ENCODE measurements at places on chromosomes 3 and 15.

- no peak for DNase-seq
These were observed 627.7 kb upstream of the AGTR1 start for GRCh38 chr3:148070041-148070440.

DNA sequence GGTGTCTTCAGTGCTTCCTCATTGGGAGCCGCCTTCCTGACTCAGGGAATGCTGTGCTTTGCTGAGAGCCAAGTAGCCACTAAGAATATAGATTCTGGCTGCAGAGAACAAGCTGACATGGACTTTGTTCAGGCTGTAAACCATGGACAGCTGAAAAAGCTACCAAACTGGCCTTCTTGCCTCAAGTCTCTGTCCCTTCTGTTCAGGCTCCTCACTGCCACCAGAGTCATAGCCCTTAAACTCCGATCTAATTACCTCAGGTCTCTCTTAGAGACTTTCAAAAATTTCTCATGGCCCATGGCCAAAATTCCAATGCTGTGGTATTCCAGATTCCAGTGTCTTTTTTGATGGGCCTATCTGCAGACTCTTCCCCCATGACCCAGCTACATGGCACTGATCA is 19.4 kb upstream of the PTX3 start:
- no peak for DNase-seq

GRCh38 chr3:19485267-19485666 is 337.0 kb downstream of the KCNH8 start:
- no peak for DNase-seq

GRCh38 chr3:11910971-11911531 is 64.4 kb upstream of the TAMM41 start:
- peak; percentile 26 for DNase-seq

DNA sequence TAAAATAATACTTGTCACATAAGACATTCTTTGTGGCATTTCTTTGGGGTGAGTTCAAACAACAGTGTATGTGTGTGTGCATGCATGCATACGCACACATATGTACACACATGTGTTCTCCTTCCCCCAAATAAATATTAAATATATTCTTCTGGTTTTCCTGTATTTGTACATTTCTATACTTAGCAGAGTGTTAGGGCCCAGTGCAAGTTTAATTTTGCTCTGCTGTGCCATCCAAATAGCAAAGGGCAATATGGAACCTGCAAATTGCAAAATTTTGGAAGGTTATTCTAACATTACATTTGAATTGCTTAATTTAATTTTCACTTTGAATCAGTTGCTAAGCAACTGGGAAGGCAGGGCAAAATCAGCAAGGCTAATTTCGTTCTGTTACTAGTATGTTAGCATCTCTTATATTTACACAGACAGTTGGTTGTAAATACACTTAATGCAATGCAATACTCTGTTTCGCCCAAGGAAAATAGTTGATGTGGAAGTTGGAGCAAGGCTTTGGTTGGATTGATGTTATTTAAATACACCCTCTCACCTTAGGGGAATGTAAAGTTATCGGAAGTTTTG is 130.4 kb downstream of the ITPR1 start:
- no peak for DNase-seq

- DNase-seq = peak; percentile 36
These were observed 101.7 kb upstream of the TPM1 start for GRCh38 chr15:62940755-62941361.

DNA sequence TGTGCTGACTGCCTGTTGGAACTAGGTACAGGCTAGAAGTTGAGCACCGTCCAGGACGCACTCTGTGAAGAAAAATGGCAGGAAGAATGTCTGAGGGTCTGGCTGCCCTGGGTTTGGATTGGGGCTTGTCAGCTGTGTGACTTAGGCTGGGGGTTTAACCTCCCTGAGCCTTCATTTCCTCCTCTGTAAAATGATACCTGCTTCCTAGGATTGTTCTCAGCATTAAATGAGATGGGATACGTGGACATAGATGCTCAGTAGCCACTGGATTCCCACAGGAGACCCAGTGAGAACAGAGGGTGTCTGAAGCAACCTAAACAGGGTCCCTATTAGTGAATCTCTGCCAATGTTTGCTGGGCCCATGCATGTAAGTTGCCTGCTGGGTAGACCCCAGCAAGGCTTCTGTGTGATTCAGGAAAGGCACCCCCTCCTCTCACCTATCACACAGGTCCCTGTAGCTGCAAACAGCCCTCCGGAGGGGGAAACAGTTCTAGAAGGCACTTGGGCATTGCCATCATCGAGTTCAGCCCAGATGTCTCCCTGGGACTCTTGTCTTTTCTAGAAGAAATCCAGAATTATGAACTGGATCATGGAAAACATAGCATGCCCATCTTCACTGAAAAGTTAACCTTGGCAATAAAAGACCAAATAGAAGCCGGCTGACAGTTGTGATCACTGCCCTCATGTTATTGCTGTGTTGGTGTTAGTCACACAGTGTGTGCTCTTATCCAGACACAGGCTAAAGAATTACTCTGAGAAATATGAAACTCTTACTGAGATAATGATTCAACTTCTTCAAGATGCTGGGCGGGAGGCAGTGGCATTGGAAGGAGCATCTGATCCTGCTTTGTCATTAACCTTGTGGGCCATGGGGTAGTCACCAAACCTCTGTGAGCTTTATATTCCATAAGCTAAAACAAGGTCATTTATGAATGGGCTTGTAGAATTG is 64.5 kb downstream of the SMAD6 start:
- no peak for DNase-seq

DNA sequence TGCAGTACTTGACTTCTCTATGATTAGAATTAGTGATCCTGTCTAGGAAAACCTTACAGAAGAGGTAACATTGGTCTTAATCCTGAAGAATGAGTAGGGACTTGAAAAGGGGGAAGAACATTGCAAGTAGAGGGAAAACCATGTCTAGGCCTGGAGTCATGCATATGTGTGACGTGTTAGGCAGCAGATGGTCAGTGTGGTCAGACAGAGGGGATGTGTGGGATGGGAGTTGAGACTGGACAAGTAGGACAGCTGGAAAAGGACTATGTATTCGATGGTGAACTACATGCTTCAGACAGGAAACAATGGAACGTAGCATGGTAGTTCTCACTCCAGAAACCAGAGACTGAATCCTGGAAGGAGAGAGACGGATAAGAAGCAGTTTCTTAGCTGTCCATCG is 235.6 kb upstream of the LRTM1 start:
- no peak for DNase-seq

DNA sequence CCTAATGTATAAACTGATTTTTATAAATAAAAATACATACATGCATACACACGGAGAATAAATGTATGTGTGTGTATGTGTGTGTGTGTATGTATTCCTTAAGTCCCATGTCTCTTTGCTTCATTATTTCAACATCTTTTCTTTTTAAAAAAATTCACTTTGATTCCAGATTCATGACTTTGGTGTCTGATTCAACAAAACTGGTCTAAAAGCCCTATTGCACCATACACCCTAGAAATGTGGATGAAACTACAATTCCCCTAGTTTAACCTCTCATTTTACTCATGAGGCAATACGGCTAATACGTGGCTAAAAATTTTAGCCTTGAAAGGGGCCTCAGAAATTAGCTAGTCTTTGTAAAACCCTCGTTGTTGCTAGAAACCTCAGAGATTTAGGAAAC is 228.1 kb downstream of the ADAMTS9 start:
- DNase-seq = no peak

DNA sequence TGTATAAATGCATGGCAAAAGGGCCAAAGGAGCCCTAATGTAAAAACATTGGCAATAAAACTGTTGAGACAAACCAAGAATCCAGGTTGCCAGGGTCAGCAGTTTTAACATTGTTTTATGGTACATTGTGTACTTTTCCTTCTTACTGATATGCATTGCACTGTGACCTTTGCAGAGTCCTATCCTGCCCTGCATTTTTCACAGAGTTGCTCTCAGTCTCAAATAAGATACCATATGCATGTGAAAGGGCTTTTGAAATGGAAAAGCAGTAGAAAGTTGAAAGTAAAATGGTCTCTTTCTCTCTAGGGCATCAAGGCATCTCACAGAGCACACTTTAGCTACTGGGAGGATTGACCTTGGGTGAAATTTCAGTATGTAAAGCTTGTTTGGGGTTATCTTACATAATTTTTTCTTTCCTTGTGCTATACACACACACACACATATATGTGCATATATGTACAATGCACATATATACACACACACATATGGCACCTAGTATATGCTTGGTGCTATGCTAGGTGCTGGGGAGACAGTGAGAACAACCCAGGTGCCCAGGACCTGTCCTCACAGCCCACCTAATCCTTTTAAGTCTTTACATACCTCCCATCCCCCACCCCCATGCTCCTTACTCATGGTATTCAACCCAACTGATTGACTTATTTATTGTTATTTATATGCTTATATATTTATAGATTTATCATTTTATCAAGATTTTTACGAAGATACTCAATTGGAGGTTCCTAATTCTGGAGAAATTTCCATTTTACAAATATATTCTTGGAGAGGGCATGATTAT is 1.2 kb upstream of the PPP2R3A start:
- no peak for DNase-seq

- no peak for DNase-seq
These were observed 140.6 kb upstream of the PRICKLE2 start for GRCh38 chr3:64365877-64366276.

DNA sequence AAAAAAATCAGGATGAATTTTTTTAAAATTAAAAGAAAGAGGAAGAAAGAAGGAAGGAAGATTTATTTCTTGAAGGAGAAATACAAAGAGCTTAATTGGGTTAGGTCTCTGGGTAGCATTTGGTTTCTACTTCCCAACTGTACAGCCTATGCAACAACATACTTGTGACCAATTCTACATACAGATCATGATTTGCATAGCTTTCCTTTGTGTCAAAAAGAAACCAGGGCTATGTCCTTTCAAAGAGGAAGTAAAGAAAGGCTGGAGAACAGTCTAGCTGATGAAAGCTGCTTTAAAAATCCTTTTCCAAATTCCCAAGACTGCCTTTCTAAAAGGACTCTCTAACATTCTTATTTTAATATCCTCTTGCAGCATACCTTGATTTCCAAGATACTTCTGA is 6.1 kb upstream of the HGD start:
- DNase-seq = no peak

- no peak for DNase-seq
These were observed 209.5 kb downstream of the EBLN2 start for GRCh38 chr3:73270839-73271483.

- DNase-seq = no peak
These were observed 858.5 kb upstream of the CFAP20DC start for GRCh38 chr3:59908280-59908679.

- no peak for DNase-seq
These were observed 152.3 kb downstream of the FBN1 start for GRCh38 chr15:48493084-48493762.

DNA sequence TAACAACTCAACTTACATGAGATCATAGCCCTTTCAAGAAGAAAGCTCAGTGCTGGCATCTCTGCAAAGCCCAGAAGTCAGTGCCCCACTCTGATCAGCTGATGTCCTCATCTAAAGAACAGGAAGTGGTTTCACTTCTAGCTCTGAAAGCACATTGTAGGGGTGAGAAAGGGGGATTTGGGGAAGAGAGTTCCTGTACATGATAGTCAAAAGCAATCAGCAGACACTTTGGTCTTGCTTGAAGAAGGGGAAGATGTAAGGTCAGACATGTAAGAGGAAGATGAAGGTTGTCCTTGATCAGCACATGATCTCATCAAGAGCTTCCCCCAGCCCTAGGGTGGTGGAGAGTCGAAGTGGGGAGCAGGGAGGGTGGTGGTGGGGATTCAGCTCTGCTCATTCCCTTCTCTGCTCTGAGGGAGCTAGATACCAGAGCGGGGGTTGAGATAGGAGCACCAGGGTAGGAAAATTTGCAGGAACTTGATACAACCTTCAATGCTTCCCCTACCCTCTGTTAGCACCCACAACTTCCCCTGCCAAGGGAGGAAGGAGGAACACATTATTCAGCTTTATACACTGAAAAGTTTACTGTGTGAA is 76.4 kb upstream of the ETV5 start:
- no peak for DNase-seq

DNA sequence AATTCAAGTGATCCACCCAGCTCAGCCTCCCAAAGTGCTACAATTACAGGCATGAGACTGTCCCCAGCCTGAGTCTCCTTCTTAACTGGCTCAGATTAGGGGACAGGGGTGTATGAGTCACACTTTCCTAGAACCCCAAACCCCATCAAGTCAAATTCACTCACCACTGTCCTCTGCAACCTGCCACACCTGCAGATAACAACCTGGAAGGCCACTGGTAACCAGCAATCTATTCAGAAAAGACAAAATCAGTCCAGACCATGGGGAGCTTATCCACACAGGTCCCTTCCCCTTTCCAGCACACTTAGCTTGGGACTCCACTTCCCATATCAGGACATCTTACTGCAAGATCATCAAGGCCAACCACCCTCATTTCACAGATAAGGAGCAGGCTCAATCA is 6.4 kb downstream of the WDR73 start:
- DNase-seq = no peak

GRCh38 chr3:177338697-177339219 is 141.5 kb upstream of the TBL1XR1 start:
- DNase-seq = no peak

GRCh38 chr3:178736300-178736699 is 200.1 kb downstream of the KCNMB2 start:
- DNase-seq = no peak

DNA sequence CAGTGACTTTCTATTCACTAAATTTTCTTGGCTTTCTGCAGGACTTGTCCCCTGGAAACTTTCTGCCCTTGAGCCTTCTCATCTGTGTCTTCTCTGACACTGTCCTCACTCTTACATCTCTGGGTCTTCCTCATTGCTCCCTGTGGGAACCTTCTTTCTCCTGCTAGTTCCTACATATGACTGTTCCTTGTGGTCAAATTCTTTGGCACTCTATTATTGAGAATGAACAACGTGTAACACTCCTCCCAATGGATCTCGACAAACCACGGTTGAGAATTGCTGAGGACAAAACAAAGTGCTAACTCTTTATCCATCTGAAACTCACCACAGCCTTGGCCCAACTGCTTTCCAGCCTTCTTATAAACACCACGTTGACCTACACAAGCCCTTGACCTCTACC is 3.5 kb upstream of the FAM81A start:
- no peak for DNase-seq

DNA sequence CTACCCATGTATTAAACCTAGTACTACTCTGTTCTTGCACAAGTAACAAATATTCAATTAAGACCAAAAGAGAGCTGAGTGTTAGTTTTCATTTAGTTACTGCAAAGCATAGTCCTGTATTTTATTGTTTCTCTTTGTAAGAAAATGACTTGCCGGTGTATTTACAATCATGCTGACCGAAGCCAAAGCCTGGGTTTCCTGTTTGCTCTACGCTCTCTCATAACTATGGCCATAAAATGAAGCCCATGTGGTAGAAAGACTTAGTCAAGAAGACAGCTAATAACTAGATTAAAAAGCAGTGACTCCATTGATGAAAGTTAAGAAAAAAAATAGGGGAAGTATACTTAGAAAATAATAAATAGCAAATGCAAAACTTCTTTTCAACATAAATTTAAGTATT is 479.9 kb downstream of the CNTN4 start:
- DNase-seq = no peak

- DNase-seq = no peak
These were observed 49.9 kb upstream of the SLC6A11 start for GRCh38 chr3:10766049-10766705.

GRCh38 chr3:180633722-180634121 is 31.8 kb downstream of the TTC14 start:
- DNase-seq = no peak
